Anterior cingulate cortex (tissue), 58 donors: ENCODE measurements at places on chromosomes 7 and 10.

- DNase-seq, result no peak
Observed at GRCh38 chr7:123558289-123558874, 764 bp upstream of the NDUFA5 start.

GRCh38 chr7:94298943-94299342 lies 95.8 kb upstream of the COL1A2 start:
- DNase-seq, result no peak

DNA sequence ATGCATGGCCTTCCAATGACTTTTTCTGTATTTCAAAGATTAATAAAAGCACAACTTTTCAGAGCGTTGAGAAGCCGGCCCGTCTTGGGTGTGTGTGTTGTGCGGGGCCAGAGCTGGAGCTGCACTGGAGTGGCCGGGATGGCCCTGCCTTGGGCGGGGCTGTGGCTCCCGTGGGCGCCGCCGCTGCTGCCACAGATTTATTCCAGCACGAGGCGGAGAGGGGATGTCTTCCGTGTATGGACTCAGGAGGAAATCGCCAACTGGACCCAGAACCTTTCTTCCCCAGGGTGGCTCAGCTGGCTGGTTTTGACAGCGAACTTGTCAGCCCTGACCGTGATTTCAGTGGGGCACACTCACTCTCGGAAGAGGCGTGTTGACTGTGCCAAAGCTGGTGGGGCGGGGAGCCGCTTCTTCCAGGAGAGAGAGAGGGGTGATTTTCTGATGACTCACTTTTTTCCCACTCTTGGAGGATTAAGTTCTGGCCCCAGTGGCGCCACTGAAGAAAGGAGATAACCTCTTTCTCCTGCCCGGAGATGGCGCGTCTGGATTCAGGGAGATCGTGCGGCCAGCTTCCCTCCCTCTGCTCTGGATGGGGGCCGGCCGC lies 72.4 kb downstream of the DNAJB6 start:
- DNase-seq, result no peak

DNA sequence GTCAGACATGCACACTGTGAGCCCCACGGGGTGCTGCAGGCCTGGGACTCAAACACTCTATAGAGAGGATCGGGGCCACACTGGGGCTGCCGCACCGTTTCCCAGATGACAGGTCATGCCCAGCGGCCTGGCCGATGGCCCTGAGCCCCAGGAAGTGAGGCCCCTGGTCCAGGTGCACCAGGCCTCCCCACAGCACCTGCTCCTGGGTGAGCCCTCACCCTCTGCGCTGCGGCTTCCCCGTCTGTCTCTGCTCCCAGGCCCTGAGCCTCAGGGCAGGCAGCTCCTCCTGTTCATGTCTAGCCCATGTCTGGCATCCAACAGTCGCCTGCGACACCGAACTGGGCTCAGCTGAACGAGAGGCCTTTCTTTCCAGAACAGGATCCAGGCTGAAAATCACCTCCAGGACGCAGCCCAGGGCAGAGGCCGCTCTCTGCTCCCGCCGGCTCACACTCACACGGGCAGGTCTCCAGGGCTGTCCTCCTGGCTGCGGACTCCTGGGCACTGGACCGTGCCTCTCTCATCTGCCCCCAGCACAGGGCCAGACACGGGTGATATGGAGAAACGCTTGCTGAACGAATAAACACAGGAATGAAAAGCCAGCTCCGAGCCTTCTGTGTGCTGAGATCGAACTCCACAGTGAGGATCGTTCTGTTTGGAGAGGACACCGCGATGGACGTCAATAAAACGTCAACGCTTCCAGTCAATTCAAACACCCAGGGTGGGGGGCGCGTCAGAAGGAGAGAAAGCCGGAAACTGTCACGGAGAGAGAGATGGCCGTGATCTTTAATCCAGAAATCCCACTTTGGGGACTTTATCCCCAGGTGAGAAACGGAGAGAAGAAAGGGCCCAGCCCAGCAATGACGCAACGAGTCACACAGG lies 202.4 kb downstream of the ELFN1 start:
- DNase-seq, result no peak

- DNase-seq, result no peak
Observed at GRCh38 chr7:104039363-104039762, 49.9 kb upstream of the RELN start.

DNA sequence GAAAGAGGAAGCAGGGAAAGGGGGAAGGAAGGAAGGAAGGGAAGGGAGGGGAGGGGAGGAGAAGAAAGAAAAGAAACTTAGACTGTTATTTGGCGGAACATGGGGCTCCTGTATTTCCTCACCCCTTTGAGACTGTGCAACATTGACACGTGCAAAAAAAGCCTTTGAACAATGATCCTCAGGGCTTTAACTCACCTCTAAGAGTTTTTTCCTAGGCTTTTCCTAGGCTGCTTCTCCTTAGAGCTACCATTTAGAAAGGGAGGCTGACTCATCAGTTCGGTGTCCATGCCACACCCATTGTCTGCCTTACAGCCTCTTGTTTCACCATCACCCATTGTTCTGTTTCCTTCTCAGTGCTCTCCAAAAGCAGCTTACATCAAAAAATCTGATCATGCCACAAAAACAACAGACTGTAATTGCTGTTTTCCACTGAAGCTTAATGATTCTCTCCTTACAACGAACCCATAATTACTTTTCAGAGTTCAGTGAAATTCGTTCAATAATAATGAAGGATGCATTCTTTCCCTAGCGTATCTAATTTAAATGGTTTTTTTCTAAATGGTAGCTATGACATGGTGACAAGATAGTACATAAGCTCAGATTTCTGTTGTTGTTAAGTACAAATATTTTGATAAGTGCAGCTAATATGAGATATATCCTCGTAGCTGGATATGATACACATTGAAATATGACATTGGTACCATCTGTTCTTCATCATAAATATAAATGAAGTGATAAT lies 90.8 kb downstream of the PRLHR start:
- no peak for DNase-seq
